ENCODE measurements at places on chromosomes 2 and 18.

DNA sequence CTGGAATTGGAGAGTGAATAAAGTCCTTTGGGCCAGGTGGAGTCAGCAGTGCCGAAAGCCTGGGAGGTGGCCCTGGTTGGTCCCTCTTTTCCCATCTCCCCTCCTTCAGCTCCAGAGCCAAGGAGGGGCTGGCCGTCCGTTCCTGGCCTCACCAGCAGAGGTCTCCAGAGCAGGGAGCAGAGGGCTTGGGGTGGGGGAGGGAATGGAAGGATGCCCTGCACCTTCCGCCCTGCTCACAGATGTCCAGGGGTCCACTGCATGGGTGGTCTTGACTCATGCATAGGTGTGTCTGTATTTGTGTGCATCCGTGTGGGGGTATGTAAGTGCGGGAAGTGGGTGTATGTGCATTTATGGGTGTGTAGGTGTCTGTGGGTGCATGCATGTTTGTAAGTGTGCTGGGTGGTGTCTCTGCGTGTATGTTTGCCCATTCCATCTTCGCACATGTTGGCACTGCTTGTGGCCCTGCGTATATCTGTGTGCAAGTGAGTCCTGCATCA, 201.8 kb downstream of the ZFP36L2 start:
- peak; percentile 56 for DNase-seq

- no peak for DNase-seq
Measured at GRCh38 chr2:72789241-72789640, 36.6 kb downstream of the EXOC6B start.

- no peak for DNase-seq
Measured at GRCh38 chr2:198116756-198117155, 312.4 kb downstream of the PLCL1 start.

GRCh38 chr18:57445488-57446319, 10.5 kb downstream of the ONECUT2 start:
- no peak for DNase-seq

DNA sequence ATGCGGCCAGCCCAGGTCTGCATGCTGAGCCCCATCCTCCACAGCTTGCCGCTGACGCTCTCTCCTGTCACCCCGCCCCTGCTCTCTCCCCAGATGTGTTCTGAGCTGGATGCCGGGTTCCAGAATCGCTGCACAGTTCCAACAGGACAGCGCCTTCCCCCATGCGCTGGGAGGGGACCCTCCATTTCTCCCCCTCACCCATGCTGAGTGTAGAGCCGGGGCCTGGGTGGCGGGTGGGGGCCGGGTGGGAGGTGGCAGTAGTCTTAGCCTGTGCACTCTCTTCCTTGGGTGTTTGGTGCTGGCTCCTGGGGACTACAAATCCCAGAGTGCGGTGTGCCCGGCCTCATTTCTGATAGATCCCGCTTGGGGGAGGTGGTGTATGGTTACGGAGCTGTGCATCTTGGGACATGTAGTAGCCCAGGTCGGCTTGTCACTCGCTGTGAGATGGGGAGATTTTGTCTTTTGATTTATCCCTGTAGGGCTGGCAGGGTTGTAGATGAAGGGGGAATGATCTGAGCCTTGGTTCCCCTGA, 6.8 kb downstream of the DNAJB2 start:
- peak; percentile 72 for DNase-seq

GRCh38 chr2:65377556-65378192, 54.7 kb downstream of the SPRED2 start:
- no peak for DNase-seq

- no peak for DNase-seq
Measured at GRCh38 chr2:170145675-170146432, 32.1 kb upstream of the MYO3B start.

- no peak for DNase-seq
Measured at GRCh38 chr2:216770717-216771116, 75.4 kb upstream of the IGFBP5 start.

Data from amygdala (tissue), 56 donors.